ENCODE measurements at places on chromosomes 1 and 21. TPM values are rescaled to one million over a fixed set of nuclear protein-coding genes. Genes with fewer than 3 reads are reported as not detected.

GRCh38 chr1:89274411-89274857 is 1.8 kb upstream of the GBP5 start:
- H3K4me3 ChIP-seq = peak overlapping the region; percentile 28
- peaks cover under 1% of the 10 kb centered on the region for H3K36me3 ChIP-seq
- no peak for DNase-seq

GRCh38 chr1:115642168-115643072 is 650 bp downstream of the VANGL1 start:
- H3K36me3 ChIP-seq = no peaks in the 10 kb centered on the region
- H3K27ac ChIP-seq = no peak overlapping the region
- H3K27me3 ChIP-seq = peaks cover 27% of the 10 kb centered on the region
- H3K4me3 ChIP-seq = peak overlapping the region; percentile 82
- H3K4me1 ChIP-seq = peaks cover 11% of the 10 kb centered on the region
- DNase-seq = no peak

DNA sequence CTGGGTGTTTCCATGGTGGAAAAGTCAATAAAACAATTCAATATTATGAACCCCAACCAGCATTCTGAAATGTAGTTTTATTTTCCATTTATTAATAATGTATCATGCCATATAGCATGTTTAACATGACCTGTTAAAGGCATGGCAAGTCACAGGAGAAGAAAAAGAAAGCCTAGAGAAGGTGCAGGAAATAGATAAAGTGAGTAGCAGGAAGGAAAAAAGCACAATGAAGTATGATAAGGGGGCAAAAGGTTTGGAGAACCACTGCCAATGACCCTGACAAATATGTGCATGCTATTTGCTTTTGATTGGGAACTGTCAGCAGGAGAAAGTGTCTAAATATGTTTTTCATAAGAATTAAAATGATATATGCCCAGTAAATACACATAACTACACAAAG is 85.6 kb downstream of the HMCN1 start:
- H3K27ac ChIP-seq = no peak overlapping the region
- no peak overlapping the region for H3K4me3 ChIP-seq
- no peaks in the 10 kb centered on the region for H3K4me1 ChIP-seq

DNA sequence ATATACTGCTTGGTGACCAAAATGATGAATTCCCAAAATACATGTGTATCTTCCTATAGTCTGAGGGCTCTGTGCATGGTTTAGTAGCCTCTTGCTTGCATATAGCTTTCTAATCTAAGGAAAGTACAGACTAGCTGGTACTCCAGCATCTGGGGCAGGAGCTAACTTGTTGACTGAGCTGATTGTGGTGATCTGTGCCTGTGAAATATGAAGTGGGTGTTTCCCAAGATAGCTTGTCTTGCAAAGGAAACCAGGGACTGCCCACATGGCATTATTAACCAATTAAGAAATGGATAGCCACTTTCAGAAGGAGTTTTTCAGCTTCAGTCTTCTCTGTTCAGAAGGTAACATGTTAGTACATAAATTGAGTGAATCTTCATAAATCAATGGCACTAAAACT is 219.8 kb downstream of the NEGR1 start:
- H3K27me3 ChIP-seq = no peaks in the 10 kb centered on the region
- H3K4me3 ChIP-seq = no peak overlapping the region
- H3K27ac ChIP-seq = no peak overlapping the region

GRCh38 chr1:180954005-180954800 is 41.5 kb downstream of the KIAA1614 start:
- DNase-seq = peak; percentile 43
- no peaks in the 10 kb centered on the region for H3K36me3 ChIP-seq
- peak overlapping the region; percentile 51 for H3K4me3 ChIP-seq
- no peaks in the 10 kb centered on the region for H3K27me3 ChIP-seq
- H3K27ac ChIP-seq = no peak overlapping the region

DNA sequence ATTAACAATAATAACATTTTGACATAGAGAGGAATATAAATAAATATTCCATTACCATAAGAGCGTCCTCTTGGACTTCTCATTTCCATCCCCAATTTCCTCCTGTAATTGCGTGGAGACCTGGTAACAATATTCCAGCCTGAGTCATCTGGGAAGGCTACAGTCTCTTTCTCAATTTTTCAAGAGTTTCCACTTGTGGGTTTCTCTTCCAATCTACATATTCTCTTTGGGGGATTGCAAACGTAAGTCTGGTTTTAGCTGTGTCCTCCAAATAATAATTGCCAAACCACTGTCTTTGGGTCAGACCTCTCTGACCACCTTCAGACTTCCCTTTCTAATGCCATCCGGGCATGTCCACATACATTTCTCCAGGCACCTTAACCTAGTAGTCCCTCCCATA is 124.5 kb upstream of the USP24 start:
- no peak overlapping the region for H3K27ac ChIP-seq
- no peak for DNase-seq

GRCh38 chr1:65508051-65508450 is 87.6 kb downstream of the LEPR start:
- no peaks in the 10 kb centered on the region for H3K36me3 ChIP-seq
- H3K27me3 ChIP-seq = no peaks in the 10 kb centered on the region

CR1 gene
- 10.6 TPM for total RNA-seq

ADCY10 gene
- 0.06 TPM for total RNA-seq

ARMH1 gene
- 99.8 TPM for total RNA-seq

ERG gene
- total RNA-seq = not detected

AIRE gene
- total RNA-seq = 0.47 TPM

ZSWIM5 gene
- total RNA-seq = 1.6 TPM

ITLN2 gene
- not detected for total RNA-seq

CNR2 gene
- total RNA-seq = 2.0 TPM

SH3BGR gene
- 2.0 TPM for total RNA-seq

FAM167B gene
- total RNA-seq = 0.99 TPM

C1QA gene
- total RNA-seq = 1.3 TPM

Measured in T-cell (primary cell).